ENCODE measurements at places on chromosomes 6 and 20. TPM values are rescaled to one million over a fixed set of nuclear protein-coding genes. Genes with fewer than 3 reads are reported as not detected.

LST1 gene
- 0.29 TPM for total RNA-seq

ZGPAT gene
- 16.1 TPM for total RNA-seq

TRAM2 gene
- total RNA-seq, result 101 TPM

DEFB132 gene
- total RNA-seq, result not detected

NRSN2 gene
- 41.0 TPM for total RNA-seq

CYP39A1 gene
- total RNA-seq, result 0.22 TPM

C20orf96 gene
- 3.2 TPM for total RNA-seq

CRISP3 gene
- not detected for total RNA-seq

ECT2L gene
- total RNA-seq, result not detected

GRM1 gene
- under 0.01 TPM for total RNA-seq

TCF15 gene
- total RNA-seq, result 0.13 TPM

ZSCAN16 gene
- total RNA-seq, result 7.1 TPM

DLK2 gene
- 0.27 TPM for total RNA-seq

RAB44 gene
- under 0.01 TPM for total RNA-seq

ENPP3 gene
- total RNA-seq, result not detected

EBF4 gene
- 1.0 TPM for total RNA-seq

MYCT1 gene
- total RNA-seq, result 184 TPM

PROKR2 gene
- not detected for total RNA-seq

HEY2 gene
- 12.9 TPM for total RNA-seq

RIPPLY2 gene
- total RNA-seq, result not detected

BPIFA3 gene
- not detected for total RNA-seq

PACRG gene
- total RNA-seq, result not detected

ARMC12 gene
- total RNA-seq, result 0.13 TPM

C6orf141 gene
- 7.8 TPM for total RNA-seq

CNPY3 gene
- total RNA-seq, result 28.1 TPM

UBR2 gene
- total RNA-seq, result 31.9 TPM

HS3ST5 gene
- total RNA-seq, result not detected

SEC23B gene
- total RNA-seq, result 48.9 TPM

HCRTR2 gene
- total RNA-seq, result not detected

MACROD2 gene
- 0.66 TPM for total RNA-seq

FAM184A gene
- total RNA-seq, result 0.66 TPM

PPP1R14C gene
- not detected for total RNA-seq

KCNS1 gene
- 0.29 TPM for total RNA-seq

POM121L2 gene
- total RNA-seq, result not detected

SLC17A2 gene
- total RNA-seq, result not detected

CALHM4 gene
- 0.22 TPM for total RNA-seq

CD93 gene
- 495 TPM for total RNA-seq

MCM9 gene
- 15.9 TPM for total RNA-seq

NOX3 gene
- total RNA-seq, result not detected

OTOR gene
- total RNA-seq, result not detected

MYBL2 gene
- 67.0 TPM for total RNA-seq

RIMS4 gene
- not detected for total RNA-seq

CCN6 gene
- not detected for total RNA-seq

TP53TG5 gene
- not detected for total RNA-seq

CST7 gene
- total RNA-seq, result not detected

RAET1G gene
- total RNA-seq, result 0.27 TPM

ARFGAP1 gene
- 54.7 TPM for total RNA-seq

F13A1 gene
- not detected for total RNA-seq

RRAGD gene
- total RNA-seq, result 0.27 TPM

HELZ2 gene
- 33.4 TPM for total RNA-seq

CEP85L gene
- 15.6 TPM for total RNA-seq
